ENCODE measurements at places on chromosomes 1 and 21. TPM values are rescaled to one million over a fixed set of nuclear protein-coding genes. Genes with fewer than 3 reads are reported as not detected.

IFNAR2 gene
- 10.0 TPM for polyA plus RNA-seq

B3GALT5 gene
- polyA plus RNA-seq = 0.22 TPM

DNA sequence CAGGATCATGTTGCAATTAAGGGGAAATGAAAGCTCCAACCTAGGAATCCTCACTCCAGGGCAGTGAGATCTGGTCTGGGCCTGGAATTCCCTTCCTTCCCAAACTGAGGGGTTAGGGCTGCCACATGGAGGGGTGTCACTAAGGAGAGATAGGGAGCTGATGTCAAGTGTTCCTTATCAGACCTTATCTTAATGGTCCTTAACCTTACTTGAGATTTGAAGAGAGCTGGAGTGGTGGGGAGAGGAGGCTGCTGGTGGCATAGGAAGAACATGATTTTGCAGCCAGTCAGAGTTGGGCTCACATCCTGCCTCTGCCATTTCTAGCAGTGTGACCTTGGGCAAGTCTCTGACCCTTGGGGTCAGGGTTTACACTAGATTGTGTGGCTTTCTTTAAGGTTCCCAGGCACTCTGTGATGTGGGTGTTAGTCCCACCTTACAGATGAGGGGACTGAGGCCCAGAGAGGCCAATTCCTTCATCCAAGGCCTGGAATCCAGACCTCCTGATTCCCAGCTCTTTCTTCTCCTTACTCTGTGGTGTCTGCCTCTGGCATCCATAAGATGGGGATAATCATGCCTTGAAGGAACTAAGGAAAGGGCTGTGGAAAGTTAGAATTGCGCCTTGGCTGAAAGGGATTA is 56.3 kb upstream of the SYNC start:
- DNase-seq = no peak

- no peak for DNase-seq
Observed at GRCh38 chr1:32761936-32762335, 55.2 kb downstream of the YARS1 start.
